AG09309 (cell line): ENCODE measurements at places on chromosomes 12 and 14.
A peak's percentile ranks its signal among the peaks of the same experiment; 100 is the strongest.

DNA sequence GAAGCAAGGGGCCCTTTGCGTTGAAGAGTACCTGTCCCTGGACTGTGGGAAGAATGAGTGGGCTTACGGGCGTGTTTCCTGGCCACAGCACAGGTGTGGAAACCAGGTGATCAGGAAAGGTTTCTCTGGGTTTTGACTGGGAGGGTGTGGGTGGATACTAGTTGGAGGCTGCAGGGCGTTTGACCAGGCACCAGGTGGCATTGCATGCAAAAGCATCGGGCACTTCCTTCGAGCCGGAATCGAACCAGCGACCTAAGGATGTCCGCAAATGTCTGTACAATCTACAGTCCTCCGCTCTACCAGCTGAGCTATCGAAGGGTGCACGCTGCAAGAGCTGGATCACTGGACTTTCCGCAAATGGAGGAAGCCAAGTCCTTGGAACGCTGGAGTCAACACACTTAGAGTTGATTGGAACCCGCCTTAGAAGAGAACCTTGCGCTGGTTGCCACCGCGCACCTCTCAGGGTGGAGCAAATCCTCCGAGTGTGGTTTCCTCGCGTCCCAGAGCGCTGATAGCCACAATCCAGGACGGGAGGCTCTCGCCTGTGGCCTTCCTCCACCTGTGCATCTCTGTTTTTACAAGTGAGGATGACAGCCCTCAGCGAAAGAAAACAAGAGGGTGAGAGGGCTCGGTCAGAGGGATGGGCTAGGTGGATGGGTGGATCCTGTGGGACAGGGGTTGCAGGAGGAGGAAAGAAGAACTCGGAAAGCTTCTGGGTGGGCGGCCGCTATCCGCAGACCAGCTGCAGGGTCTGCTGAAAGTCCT is 21.2 kb upstream of the RNASE4 start:
- peak; percentile 16 for DNase-seq

DNA sequence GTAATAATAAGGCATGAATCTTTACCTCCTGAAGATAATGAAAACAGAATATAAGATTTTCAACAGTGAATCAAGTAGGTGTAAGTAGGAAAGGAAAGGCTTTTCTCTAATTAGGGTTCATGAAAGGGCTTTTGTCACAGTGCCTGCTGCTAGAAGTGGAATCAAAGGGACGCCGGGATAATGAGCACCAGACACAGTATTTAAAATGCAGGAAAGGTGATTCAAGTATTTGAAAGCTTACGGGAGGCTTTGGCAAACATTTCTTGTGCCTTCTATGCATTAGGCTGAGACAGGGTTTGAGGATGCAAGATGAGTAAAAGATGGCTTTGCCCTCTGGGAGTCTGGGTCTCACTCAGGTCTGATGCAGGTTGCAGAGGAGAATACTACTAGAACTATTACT is 70.5 kb upstream of the ANO4 start:
- DNase-seq = no peak

DNA sequence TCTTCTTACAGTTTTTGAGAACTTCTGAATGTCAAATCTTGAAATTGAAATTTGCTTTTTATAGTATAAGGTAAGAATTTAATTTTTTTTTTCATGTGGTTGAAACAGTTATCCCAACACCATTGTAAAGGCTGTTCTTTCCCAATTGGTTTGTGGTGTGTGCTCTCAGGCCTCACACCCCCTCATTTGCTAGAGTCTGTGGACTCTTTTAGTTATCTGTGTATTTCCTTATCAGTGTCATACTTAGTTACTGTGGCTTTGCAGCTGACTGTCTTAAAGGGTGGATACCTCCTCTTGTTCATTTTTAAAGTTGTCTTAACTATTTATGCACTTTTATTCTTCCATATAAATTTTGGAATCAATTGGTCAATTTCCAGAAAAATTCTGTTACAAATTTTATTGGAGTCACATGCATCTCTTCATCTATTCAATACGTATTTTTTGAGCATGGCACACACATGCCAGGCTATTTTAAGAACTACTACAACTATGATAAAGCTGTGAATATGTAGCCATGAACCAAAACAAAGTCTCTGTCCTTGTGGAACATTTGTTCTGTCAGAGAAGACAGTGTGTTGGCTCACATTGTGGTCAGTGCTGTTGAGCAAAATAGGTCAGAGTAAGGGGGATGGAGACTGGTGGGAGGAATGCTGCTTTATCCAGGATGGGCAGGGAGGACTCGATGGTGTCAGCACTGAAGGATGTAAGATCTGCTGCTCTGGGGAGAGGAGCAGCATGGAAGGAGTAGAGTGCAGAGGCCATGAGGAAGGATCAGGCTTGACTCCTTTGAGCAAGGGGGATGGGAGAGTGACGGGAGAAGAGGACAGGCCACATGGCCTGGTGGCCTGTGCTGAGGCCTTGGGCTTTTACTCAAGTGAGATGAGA is 24.1 kb downstream of the FGF23 start:
- DNase-seq = no peak

- no peak for DNase-seq
These were observed 21.5 kb downstream of the BRMS1L start for GRCh38 chr14:35847636-35848035.

- DNase-seq = no peak
These were observed 34.1 kb upstream of the DAAM1 start for GRCh38 chr14:59154373-59154772.

GRCh38 chr12:93231938-93232337 is 145.8 kb upstream of the NUDT4 start:
- no peak for DNase-seq

GRCh38 chr12:130709151-130709970 is 6.7 kb downstream of the RIMBP2 start:
- DNase-seq = no peak

DNA sequence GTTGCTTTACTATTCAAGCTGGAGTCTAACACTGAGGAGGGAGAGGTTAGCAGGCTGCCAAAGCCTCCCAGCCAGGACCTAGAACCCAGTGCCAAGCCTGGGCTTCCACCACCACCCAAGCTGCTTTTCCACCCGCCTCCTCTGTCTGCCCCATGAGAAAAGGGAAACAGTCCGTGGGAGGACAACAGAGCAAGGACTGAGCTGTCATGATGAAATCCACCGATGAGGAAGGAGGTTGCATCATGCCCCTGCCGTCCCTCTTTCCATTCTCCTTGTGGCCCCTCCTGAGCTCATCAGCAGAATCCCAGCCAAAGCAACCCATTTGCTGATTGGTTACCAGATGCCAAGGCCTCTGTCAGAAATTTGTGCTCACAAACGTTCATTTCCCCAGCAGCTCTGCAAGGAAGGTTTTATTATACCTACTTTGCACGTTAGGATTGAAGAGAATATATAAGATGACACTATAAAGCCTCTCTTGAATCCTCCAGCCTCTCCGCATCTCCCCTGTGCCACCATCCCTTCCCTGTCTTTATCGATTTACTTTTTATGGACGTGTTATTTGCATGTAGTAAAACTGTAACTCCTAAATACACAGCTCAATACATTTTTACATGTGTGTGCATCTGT is 6.3 kb upstream of the SERPINA1 start:
- peak; percentile 54 for DNase-seq
